Stimulated activated CD4-positive, alpha-beta T cell treated with anti-CD3 and anti-CD28 coated beads, TNF-alpha, amount 100 ng/mL, for 24 hours (primary cell): ENCODE measurements at places on chromosomes 2 and 18.

- DNase-seq, result no peak
Observed at GRCh38 chr2:235472443-235472842, 21.4 kb upstream of the AGAP1 start.

- no peak for DNase-seq
Observed at GRCh38 chr18:35564795-35565453, 16.6 kb upstream of the GALNT1 start.

- DNase-seq, result peak; percentile 17
Observed at GRCh38 chr2:196453613-196454047, 185.9 kb upstream of the CCDC150 start.

DNA sequence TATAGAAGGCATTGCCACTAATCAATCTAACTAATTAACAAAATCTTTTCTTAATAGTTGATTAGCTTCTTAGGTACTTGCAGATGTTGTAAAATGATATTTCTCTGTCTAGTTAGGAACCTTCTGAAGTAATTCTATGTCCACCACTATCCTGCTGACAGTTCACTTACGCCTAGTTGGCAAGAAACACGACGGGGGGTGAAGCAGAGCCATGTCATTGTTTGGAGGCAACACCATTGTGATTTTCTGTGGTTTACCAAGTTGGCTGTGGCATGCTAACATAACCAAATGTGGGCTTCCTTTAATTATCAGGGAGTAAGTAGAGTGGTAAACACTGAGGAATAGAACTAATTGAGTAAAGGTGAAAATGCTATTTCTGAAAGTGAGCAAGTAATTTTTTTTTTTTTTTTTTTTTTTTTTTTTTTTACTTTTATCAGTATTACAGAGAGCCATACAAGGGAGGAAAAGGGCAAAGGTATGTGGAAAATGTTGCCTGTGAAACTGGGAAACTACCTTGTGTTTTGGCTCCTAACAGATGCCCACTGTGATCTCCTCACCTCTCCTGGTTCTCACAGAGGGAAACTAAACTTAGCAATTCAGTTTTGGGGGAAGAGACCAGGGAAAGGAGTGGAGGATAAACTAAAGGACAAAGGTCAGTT, 126.8 kb downstream of the MEIS1 start:
- DNase-seq, result no peak

DNA sequence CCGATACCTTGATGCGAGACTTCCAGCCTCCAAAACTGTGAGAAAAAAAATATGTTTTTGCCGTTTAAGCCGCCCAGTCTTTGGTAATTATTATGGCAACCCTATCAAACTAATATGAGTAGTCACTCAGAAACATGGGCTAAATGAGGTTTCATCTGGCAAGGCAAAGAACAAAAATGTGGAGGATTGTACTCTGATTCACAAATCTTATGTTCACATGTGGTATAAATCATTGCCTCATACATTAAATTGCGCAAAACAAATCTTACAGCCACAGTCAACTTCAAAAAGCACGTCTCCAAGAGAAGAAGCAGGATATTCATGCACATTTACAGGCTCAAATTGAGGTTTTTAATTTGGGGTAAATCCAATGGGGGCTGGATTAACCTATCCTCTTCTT, 1435.4 kb upstream of the LRRTM1 start:
- DNase-seq, result no peak

DNA sequence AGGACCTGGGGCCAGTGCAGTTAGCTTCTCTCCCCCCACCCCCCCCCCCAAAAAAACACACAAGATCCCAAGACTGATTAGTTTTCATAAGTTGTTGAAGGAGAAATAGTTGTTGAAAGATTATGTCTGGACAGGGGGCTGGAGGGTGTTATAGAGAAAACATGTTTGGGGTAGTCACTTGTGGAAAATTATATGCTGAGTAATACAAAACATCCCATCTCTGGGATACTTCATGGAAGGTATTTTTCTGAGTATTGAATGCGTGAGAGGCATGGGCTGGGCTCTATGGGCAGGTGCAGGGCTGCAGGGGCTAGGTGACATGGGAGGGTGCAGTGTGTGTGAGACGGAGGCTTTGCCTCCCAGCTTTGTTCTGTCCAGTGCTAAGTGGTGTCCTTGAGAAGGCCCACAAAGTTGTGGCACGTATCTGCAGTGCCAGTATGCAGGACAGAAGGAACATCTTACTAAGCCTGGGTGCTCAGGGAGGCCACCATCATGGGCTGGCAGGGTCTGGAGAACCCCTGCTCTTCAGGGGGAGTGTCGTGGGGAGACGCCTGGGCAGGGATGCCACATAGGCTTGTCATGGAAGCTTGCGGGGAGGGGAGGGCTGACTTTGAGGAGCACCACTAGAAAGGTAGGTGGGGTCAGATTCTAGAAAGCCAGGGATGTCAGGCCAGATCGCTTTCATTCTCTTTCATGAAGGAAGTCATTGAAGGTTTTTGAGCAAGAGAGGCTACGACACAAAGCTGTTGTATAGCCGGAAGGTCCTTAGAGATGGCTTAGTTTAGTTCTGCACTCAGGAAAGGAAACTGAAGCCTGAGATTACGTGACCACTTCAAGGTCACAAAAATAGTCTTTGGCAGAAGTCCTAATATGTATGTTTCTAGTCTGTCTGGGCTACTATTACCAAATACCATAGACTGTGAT, 232.0 kb downstream of the LDLRAD4 start:
- DNase-seq, result no peak

DNA sequence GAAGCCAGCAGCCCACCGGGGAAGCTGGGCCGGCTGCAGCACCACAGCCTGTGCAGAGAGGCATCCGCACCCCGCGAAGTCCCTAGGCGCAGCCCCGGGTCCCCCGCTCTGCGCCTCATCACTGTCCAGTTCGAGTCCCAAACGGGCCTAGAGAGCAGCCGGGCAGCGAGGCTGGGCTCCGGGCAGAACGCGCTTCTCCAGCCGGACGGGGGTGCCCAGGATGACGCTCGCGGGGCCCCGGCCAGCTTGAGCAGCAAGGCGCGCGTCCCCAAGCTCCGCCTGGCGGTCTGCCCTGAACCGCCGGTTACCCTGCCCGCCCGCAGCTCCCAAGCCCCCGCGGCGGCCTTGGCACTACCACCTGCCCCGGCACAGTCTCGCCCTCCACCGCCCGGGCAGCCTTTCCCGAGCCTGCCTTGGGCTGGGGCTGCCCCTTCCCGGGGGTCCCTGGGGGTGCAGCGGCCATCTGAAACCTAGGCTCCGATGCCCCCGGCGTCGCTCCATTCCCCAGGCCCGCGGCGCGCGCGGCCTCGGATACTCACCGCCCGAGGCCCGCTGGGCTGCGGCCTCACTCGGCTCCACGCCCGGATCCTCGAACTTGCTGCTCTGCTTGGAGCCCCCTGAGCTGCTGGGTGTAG, 591 bp downstream of the SLC16A14 start:
- DNase-seq, result no peak

DNA sequence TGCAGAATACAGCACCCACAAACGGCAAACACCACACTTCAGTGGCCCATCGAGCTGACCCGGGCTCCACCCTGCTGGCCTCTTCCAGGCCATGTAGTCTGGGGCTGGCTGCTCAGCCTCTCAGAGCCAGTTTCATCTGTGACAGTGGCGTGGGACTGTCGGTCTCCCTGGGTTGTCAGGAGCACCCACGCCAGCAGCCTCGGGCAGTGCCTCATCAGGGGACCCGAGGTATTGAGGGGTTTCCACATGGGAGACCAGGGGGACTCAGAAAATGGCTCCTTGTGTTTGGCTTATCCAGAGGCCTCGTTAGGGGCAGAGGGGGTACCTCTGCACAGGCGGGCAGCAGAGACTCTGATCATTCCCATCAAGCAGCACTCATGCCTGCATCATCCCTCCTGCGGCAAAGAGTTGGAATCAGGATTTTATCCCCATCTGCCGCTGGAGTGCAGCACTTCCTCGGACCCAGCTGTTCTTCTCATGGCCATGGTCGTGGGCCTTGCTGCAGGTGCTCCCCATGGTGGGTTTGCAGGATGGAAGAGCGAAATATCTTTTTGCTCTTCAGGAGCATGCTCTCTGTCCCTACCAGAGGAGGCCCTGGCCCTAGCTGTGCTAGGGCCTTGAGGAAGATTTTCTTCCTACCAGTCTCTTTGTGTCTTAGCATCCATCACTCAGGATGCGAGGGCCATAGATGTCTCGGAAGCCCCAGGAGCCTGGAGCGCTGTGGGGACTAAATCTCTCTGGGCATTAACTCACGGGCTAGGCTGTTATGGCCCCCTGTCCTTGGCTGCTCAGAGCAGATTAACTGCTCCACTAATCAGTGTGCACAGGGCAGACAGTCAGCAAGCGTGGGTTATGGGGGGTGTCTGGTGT, 100.8 kb downstream of the CLIP4 start:
- no peak for DNase-seq

- no peak for DNase-seq
Observed at GRCh38 chr18:59736061-59736460, 38.8 kb upstream of the CCBE1 start.

GRCh38 chr2:54569745-54570301, 113.7 kb downstream of the SPTBN1 start:
- DNase-seq, result no peak

- DNase-seq, result no peak
Observed at GRCh38 chr2:180983468-180984242, 3.2 kb downstream of the UBE2E3 start.

- DNase-seq, result no peak
Observed at GRCh38 chr2:217090024-217090473, 230.2 kb upstream of the TNP1 start.

GRCh38 chr18:73461780-73462059, 593.9 kb upstream of the NETO1 start:
- DNase-seq, result no peak

DNA sequence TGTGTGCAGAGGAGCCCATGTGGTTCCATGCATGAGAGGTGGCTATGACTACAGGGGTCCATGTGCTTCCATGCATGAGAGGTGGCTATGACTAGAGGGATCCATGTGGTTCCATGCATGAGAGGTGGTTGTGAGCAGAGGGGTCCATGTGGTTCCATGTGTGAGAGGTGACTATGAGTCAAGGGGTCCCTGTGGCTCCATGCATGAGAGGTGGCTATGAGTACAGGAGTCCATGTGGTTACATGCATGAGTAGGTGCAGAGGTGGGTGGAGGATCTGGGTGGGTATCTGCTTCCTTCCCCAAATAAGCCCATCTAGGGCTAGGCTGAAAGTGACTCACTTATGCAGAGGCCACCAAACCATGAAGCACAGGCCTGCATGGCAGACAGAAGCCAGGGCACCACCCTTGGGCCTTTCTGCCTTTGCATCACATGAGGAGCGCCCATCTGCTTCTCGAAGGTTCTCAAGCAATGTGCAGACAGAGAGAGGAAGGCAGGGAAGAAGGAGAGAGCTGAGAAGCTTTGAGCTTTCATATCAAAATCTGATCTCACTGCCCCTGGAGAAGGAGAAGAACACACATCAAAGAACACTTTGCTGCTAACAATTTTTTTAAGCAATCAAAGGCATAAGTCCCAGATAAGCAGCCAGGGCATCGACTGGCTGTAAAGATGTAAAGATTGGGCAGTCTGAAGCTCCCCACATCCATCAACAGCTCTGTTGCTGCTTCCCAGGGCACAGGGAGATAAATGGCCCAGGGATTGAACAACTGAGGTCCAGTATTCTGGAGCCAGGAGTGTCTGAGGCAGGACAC, 137.6 kb downstream of the TNS1 start:
- no peak for DNase-seq

- DNase-seq, result no peak
Observed at GRCh38 chr2:119149611-119150010, 8.9 kb downstream of the C1QL2 start.

- no peak for DNase-seq
Observed at GRCh38 chr2:109238580-109238979, 109.6 kb downstream of the SH3RF3 start.

DNA sequence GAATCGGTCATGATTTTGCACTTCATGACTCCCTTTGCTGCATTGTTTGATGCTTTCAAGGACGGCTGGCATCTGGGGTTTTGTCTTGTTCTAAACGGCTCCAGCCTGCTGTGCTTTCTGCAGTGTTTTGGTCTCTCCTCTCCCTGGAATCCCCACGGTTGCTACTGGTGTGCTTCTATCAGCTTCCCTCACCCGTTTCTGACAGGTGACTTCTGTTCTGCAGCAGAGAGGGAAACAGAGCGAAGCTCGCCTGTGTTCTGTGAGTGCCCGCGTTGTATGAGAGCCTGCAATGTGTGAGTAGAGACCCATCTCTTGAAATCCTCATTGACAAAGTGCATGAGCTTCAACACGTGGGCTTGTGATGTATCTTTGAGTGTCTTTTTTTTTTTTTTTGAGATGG, 102.8 kb downstream of the DCDC2C start:
- DNase-seq, result no peak

DNA sequence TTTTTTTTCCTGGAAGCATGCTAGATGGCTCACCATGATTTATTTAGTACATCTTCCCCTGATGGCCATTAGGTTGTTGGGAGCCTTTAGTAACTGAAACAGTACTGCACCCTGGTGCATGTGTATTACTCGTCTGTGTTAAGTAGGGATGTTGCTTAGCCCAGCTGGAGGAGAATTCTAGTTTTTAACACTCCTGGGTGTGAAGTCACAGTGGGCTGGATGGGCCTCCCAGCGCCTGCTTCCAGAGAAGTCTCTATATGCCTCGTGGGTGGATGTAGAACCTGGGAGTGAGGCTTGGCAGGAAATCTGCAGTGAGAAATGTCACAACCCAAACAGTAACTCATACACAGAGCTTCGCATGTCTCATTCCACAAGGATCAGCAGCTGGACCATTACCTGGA, 28.9 kb upstream of the NT5DC4 start:
- DNase-seq, result no peak

DNA sequence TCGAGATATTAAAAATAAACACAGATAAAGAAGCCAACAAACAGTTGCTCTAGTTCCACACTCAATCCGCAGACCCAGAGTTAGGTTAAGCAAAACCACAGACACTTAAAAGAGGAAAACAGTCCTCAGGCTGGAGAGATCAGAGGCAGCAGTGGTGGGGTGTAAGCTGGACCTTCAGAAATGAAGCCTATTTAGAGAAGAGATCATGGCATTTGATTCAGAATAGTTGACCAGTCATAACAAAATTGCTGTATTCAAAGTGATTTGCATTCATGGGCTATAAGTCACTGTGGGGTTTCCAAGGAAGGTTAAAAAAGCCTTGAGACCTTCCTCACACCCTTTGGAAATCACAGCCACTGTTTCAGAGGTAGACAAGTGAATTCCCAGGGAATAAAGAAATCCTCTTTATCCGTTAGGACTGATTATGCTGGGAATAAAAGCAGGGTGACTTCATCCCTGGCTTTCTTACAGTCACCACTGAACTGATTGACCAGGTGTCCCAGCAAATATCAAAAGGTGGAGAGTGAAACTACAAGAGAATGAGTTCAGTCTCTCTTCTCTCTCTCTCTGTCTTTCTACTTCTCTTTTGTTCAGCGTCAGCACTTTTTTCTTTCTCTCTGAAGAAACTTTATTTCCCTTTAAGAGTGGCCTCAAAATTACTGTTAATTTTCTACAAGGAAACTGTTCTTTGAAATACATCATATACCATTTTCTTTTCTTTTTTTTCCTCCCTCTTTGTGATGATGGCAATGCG, 171.8 kb upstream of the PIK3C3 start:
- no peak for DNase-seq

DNA sequence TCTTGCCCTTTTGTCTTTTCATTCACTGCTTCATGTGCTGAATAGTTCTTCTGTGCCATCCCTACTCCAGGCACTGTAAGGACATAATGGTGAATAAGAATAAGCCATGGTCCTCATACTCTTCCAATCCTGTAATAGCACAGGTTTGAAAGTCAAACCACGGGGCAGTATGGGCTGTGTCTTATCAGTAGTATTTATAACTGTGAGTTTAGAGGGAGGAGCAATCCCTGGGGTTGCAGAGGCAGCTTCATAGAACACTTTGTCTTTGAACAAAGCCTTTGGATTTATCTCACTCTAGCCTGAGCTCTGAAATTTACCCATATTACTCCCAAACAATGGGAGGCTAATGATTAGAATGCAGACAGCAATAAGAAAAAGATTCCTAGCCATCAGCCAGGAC, 30.2 kb upstream of the ALK start:
- DNase-seq, result no peak
